Kidney capillary endothelial cell (primary cell): ENCODE measurements at places on chromosomes 16 and 17.

GRCh38 chr17:77679589-77679988, 278.9 kb upstream of the TNRC6C start:
- no peak for DNase-seq

DNA sequence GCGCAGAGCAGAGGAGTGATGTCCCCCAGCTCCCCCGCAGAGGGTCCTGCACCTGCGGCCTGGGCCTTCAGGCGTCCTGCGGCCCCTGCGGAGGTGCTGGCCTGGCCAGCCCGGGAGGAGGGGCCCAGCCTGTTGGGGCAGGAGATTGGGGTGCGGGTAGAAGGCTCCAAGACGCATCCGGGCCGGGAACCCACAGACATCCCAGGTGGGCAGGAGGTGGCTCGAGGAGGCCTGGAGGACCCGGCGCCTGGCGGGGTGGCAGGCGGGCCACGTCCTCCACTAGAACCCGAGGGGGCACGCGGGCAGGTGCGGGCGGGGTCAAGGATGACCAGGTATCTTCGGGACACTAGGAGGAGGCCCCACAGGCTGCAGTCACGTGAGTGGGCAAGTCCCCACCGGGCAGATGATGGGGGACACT, 647 bp upstream of the SECTM1 start:
- DNase-seq, result no peak

DNA sequence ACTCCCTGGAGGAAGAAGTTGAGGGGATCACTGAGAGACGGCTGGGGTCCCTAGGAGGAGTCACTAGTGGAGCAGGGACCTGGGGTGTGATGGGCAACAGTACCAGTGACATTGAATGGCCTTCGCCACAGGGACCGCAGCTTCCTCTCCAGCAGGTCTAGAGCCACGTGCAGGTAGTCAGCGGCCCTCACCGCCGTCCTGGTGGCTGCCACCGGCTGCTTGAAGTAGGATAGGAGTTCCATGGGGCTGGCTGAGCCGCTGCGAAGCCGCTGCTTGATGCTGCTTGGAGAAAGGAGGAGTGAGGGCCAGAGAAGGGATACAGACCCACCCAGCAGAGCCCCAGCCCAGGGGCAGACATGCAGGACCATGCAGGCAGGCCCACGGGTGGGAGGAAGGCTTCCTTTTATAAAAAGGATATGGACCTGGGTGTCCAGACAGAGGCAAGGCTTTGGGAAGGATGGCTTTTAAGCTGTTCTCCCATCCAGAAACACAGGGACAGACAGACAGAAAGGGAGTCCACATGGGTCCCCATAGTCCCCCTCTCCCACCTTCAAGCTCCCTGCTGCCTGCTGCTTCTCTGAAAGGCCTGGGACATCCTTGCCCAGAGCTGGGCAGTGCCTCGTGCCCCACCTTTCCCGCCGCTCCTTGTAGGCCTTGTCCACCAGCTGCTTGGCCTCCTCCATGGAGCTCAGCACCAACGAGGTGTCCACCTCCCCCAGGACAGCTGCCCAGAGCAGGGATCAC, 827 bp downstream of the MPO start:
- DNase-seq, result no peak

DNA sequence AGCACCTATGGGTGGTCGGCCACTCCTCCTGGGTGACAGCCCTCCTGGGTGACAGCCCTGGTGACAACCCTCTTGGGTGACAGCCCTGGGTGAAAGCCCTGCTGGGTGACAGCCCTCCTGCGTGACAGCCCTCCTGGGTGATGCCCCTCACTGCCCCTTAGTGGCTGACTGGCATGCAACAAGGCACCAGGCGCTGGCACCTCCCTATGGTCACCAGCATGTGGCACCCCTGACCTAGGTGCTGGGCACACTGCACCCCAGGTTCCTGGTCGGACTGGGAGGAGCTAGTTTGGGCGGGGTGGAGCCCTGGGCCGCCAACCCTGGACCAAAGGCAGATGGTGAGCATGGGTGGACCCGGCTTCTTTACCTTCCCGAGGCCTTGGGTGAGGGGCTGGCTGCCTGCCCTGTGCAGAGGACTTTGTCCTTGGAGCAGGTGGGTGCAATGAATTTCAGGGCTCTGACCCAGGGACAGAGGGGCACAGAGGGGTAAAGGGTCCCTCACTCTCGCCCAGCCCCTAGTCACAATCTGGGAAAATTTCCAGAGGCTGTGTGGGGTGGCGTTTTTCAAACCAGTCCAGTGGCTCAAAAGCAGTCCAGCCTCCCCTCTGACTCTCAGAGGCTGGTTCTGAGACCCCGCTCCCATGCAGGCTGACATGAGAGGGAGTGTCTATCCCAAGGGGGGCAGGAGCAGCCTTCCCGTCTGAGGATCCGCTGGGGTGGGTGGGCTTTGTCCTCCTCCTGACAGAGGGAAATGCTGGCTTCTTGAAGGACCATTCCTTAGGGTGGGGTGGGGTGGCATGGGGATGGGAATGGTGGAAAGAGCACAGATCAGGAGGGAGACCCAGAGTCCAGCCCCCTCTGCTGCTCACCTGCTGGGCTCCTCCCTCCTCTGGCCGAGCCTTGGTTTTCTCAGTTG, 25.9 kb upstream of the TNFRSF13B start:
- DNase-seq, result no peak

DNA sequence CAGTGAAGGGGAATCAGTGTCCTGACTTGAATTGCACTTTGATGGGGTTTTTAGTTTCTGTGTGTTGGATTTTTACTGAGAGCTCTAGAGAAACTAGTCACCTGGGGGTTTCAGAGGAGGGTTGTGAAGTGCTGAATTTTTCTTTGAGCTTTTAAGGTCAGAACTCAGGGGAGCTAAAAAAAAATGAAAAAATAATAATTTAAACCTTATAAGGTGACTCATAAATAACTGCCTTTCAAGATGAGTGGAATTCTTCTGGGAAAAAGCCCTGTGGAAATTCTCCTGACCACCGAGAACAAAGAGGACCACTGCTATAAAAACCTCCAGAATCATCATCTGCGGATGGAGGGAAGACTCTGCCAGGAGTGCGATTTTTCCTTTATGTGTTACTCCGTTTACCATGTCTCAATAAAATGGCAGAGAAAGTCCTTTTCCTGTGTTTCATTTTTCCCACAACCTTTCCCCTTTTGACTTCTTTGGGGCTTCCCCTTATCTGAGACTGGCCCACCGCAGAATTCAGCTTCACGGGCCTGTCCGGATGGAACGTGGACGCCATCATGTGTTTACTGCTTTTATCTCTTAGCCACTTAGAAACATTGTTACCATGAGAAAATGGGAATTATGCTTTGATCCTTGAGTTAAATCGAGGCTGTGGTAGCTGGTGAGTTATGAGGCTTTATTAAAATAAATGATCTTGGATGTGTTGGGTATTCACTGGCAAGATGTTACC, 39.7 kb downstream of the RPTOR start:
- DNase-seq, result no peak
